ENCODE measurements at places on chromosomes 1 and 21. TPM values are rescaled to one million over a fixed set of nuclear protein-coding genes. Genes with fewer than 3 reads are reported as not detected.

The GNAT2 gene
- polyA plus RNA-seq: 0.15 TPM

The LCE3D gene
- polyA plus RNA-seq: not detected

DNA sequence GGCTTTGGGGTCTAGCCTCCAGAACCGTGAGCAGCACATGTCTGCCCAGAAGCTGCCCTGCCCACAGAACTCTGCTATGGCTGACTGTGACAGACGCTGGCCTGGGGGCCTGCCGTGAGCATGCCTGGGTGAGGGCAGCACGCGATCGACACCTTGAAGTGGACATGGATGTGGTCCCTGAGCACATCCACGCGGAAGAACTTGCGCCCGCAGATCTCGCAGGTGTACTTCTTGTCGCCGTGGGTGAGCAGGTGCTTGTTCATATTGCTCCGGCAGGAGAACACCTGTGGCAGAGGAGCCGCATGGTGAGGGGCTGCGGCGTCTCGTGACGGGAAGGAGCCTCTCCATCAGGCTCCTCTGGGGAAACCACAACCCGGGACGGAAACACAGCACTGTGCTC is 56.0 kb downstream of the PRDM15 start:
- no peak for DNase-seq

DNA sequence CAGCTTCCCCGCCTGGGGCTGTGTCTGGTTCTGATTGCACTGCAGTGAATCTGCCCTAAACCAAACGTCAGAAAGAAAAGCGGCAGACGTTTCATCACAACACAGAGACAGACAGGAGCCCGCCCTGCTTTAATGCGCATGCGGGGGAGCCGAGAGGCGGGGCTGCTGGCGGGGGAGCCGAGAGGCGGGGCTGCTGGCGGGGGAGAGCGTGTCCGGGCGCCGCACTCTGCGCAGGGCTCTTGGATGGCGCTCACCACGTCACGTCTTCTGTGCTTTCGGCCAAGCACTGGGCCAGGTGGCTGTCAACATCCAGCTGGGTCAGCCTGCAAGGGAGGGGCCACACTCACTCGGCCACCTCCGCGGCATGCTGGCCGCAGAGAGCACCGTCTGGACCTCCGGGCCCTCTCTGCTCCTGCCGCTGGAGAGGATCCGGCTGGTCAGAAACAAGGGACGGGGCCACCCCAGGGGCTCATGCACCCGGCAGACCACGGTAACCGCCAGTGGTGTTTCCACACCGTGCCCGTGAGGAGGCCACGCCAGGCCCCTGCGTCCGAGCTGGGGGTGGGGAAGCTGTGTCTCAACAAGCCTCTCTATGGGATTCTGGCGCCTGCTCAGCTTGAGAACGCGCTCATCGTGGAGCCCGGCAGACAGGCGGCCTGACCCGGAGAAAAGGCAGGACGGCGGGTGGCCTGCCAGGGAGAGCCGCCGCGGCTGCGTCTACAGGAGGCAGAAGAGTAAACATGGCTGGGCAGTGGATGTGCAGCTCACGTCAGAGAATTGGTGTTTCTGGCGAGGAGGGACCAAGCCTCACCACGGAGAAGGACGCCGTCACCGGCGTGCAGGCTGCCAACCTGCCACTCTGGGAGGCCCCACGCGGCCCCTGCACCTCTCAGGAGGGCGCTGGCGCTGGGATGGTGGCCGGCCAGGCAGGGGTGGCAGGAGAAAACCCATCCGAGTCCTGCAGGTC is 4.8 kb downstream of the FAAP20 start:
- DNase-seq: peak; percentile 79

- no peak for DNase-seq
These were observed 13.4 kb downstream of the OSCP1 start for GRCh38 chr1:36436821-36437220.

The CFAP74 gene
- not detected for polyA plus RNA-seq

DNA sequence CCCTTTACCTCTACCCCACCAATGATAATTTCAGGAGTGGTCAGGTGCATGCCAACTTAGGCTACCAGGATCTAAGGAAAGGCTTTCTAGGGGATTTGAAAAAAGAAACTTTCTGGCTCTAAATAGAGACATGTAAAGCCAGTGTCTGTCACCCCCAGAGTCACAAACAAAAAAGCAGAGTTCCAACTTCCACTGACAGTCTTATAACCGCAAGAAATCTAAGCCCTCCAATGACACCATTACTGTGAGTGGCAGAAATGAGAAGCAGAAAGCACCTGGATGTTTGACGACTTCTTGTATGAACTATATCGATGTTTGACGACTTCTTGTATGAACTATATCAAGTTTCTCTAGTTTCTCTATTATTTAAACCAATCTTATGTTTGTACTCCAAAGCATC is 6.0 kb downstream of the DENND1B start:
- DNase-seq: no peak

The RBM11 gene
- 0.26 TPM for polyA plus RNA-seq

DNA sequence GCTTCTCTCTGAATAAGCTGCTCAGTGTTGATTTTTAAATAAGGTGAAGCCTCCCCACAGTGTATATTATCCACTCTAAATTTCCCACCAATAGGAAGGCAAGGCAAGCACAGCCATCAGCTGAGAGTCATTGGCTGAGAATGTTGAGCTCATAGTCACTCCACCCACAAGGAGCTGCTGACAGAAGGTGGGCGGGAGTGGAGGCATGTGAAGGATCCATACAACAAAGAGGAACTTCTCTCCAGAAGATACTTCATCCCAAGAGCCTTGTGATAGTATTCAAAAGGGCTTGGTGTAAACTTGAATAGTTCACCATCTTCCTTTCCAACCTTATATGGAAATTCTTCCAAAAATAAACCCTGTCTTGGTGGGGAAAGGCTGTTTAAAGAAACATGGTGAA is 42.8 kb downstream of the SAMD13 start:
- no peak for DNase-seq

DNA sequence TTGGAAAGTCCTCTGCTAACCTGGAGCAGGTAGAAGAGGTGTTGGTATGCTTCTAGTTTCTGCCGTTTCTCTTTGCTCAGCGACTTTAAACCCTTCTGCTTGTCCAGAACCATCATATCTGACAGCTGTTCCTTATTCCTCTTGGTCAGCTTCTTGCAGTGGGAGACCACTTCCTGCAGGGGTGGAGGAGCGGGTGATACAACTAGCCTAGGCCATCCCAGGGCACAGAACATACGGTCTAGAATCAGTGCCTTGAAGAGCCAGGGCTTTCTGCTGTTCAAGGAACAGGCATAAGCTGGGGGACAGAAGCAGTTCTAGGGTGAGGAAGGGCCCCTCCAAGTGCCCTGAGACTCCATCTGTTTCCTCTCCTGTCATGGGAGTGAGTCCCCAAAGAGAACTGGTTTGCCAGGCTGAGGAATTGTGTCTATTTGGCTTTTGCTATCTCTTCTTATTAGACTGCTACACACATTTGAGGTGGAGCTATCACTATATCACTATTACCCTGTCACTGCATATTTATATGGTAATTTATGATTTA is 32.5 kb downstream of the IQGAP3 start:
- no peak for DNase-seq

GRCh38 chr21:45290948-45291612 is 3.4 kb upstream of the POFUT2 start:
- no peak for DNase-seq

DNA sequence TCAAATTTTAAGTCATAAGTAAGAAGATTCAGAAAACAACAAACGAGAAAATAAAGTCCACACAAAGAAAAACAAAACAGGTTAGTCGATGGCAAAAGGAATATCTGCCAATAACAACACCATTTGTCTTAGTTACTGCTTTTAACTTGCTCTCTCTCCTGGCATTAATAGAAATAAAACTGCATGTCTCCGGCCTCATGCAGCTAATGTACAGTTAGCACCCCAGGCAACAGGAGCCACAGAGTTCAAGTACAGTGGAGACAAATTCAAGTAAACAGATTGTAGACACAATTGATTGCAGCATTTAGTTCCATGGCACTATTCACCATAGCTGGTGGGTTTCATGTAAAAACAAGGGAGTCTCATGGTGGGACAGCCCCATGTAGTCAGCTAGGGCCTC is 33.5 kb downstream of the SUSD4 start:
- DNase-seq: no peak

- DNase-seq: no peak
These were observed 5.0 kb upstream of the MRPL24 start for GRCh38 chr1:156745881-156746280.

GRCh38 chr21:34086887-34087306 is 13.5 kb downstream of the MRPS6 start:
- DNase-seq: no peak

- no peak for DNase-seq
These were observed 52.3 kb upstream of the SIPA1L2 start for GRCh38 chr1:232682248-232682647.

DNA sequence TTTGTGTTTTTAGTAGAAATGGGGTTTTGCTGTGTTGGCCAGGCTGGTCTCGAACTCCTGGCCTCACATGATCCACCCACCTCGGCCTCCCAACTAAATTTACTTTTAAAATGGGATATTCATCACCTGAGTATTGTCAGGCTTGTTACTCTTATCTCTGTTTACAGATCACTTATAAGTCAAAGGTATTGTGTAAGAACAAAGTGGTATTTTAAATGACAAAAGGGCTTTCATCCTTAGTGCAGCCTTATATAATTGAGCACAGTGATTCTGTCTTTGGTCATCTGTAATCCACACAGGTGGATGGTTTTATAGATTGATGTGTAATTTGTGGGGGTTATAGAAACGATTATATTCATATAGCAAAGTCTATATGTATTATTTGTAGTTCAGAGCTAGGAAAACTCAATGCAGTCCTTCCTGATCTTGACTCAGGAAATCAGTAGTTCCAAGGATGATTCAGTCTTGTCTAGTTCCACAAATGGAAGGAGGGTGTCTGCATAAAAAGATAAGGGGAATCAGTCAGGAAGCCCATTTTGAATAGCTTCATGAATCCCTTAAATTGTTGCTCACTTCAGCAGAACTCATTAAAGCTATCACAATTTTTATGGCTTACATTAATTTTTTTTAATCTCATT is 34.6 kb downstream of the STXBP3 start:
- no peak for DNase-seq

- DNase-seq: no peak
These were observed 79.5 kb downstream of the ACTL8 start for GRCh38 chr1:17834561-17835100.

The FCAMR gene
- not detected for polyA plus RNA-seq

DNA sequence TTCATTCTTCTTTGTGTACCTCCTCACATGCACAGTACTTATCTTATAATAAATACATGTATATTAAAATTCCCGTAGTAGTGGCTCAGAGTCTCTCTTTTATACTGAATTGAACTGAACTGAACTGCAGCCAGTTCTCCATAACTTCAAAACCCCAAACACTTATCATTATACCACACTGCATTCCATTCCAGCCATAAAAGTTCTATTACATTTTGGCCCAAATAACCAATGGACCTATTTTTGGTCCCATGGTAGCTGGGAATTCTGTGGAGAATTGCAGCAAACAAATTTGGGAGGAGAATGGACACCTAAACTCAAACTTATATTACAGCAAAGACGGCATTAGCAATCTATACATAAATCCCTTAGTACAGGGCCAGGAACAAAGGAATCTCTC is 86.6 kb upstream of the C1orf87 start:
- peak; percentile 35 for DNase-seq

The PHC2 gene
- 62.0 TPM for polyA plus RNA-seq

- no peak for DNase-seq
These were observed 110.5 kb downstream of the MAST2 start for GRCh38 chr1:45913731-45914501.

DNA sequence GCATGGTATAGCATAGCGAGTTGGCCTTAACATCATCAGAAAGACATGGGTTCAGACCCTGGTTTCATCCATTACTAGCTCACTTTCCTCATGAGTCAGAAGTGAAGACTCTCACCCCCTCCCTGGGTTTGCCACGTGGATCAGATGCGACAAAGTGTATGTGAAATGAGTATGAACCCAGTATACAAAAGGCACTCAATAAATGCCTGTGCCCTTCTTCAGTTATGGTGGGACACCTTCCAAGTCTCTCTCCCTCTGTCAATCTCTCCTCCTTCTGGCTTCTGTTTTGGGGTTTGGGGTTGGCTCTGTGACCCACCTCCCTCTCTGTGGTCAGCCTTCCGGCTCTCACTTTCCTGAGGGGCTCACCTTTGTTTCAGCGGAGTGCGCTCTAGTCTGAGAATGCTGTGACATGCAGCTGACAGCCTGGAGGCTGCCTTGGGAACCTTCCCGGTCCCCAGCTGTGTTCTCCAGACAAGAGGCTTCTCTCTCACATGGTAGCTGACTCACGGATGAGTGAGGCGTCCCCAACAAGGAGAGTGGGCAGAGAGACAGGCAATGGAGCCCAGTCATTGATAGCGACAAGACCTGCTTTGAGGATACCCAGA is 155.0 kb upstream of the EDN2 start:
- DNase-seq: no peak

DNA sequence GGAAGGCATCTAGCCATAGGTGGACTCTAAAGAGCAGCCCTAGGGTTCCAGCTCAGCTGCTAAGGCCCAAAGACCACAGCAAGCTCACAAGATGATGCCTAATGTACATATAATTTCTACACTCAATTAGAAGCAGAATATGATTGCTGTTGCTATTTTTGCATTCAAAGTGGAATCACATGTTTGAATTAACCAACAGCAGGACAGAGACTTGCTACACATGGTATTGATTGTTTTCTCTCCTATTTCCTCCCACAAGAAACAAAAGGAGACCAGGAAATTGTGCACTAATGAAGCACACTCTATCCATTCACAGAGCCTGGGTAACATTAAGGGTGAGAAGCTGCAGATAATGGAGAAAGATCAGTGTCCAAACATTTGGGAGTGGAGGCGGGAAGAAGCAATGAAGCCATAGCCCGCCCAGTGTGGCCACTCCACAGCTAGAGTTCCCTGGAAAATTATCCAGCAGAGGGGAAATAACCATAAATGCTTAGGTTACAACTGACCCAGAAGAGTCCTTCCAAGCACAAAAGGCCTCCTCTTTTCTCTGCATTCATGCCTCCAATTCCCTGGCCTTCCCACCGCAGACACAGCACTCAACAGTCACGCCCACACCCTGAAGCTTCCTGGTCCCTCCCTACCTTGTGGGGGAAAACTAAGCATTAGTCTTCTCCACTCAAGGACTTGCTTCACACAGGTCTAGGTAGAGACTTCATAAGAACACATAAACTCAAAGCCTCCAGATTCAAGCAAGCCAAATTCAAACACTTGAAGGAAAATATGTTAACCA is 7.5 kb downstream of the CNN3 start:
- no peak for DNase-seq

The NGF gene
- polyA plus RNA-seq: 42.4 TPM

- no peak for DNase-seq
These were observed 708 bp downstream of the CDA start for GRCh38 chr1:20589331-20590278.

All from BJ (cell line).